HCT116 (cell line): ENCODE measurements at places on chromosomes 16 and 17. TPM values are rescaled to one million over a fixed set of nuclear protein-coding genes. Genes with fewer than 3 reads are reported as not detected.

The HS3ST3A1 gene
- total RNA-seq = not detected

The VMP1 gene
- 366 TPM for total RNA-seq

The CCL1 gene
- not detected for total RNA-seq

DNA sequence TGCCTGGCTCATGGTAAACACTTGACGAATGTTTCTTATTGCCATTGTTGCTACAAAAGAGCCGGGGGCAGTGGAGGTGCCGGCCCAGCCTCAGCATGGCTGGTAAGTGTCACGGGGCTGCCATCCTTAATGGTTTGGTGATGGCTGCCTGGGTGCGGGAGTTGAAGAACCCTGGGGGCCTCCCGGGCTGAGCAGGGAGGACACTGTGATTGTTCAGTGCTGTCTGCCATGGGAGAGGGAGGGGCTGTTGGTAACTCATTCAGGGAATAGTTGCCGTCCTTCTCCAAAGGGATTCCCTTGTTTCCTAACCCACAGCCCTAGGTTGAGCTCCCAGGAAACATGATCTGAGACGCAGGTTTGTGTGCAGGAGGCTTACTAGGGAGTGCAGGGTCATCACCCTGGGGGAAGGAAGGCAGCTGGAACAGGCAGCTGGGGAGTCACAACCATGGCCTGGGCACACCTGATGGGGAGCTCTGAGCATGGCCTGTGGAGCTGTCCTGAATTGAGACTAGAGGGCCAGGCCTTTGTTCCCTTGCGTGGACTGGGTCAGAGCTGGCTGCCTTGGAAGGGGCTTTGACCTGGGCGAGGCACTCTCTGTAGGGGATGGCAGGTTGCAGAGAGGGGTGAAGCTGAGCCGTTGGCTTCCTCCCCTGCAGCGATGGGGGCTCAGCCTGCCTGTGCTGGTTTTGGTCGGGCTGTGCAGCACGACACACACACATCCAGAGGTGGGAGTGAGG lies 85.7 kb downstream of the PLCG2 start:
- DNase-seq = no peak

DNA sequence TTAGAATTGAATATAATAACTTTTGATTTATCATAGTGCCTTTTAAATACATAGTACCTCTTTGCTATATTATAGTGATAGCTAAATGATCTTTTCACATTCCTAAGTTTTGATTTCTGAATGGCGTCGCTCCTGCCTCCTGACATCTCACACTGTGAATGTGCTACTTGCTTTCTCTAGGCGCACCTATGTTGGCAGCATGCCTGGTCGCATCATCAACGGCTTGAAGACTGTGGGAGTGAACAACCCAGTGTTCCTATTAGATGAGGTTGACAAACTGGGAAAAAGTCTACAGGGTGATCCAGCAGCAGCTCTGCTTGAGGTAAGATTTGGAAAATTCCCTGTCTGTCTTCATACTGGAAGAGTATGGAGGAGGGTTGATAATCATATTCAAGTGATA lies 29.8 kb upstream of the ABCC11 start:
- no peak for DNase-seq

DNA sequence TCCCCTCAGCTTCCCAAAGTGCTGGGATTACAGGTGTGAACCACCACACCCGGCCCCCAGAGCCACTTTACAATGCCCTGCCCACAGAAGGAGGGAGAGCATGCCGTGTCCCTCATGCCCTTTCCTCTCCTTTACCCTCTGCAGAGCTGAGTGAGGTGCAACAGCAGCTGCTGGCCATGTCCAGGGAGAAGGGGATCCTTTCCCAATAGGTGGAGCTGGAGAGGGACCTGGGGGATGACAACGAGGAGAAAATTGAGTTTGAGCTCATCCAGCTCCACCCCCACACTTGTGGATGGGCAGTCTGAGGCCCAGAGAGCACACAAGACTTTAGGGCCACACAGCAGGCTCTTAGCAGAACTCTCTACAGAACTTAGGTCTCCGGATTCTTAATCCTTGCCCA lies 7.9 kb upstream of the GSDMA start:
- no peak for DNase-seq
